ELR (cell line): ENCODE measurements at places on chromosomes 4 and X.

GRCh38 chr4:7156328-7156727, 36.0 kb upstream of the SORCS2 start:
- DNase-seq = no peak

GRCh38 chr4:60081839-60082238, 1118.3 kb upstream of the ADGRL3 start:
- DNase-seq = no peak

- no peak for DNase-seq
Measured at GRCh38 chr4:3518941-3519340, 13.3 kb downstream of the LRPAP1 start.

DNA sequence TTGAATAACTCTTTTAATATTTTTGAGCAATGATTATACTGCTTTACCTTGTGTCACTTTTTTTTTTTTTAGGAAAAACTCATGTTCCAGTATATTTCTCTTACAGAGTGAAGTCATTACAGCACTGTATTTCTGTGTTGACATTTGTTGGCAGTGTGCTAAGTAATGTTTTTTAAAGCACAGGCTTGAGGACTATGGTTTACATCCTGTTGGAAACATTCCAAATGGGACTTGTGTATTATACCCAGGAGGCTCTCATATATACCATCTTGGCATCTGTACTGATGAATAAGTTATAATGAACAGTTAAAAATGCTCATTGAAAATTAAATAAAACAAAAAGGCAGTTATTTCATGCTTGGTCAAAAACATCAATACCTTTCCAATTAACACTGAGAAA, 33.8 kb downstream of the CEP44 start:
- peak; percentile 6 for DNase-seq
